Right ventricle myocardium superior (tissue), 1 donor: ENCODE measurements at places on chromosomes 3 and 15. TPM values are rescaled to one million over a fixed set of nuclear protein-coding genes. Genes with fewer than 3 reads are reported as not detected.

Gene FANCD2OS
- not detected for total RNA-seq

Gene UBL7
- total RNA-seq: 44.6 TPM

Gene LRRC58
- 7.9 TPM for total RNA-seq

Gene GPR62
- not detected for total RNA-seq

Gene OR5K2
- total RNA-seq: not detected

Gene B3GNT5
- 1.3 TPM for total RNA-seq

- no peak for DNase-seq
Measured at GRCh38 chr3:11655196-11655928, 11.6 kb upstream of the VGLL4 start.

GRCh38 chr3:64444490-64445108, 219.3 kb upstream of the PRICKLE2 start:
- DNase-seq: no peak

- DNase-seq: no peak
Measured at GRCh38 chr3:164533275-164533674, 545.0 kb downstream of the SI start.

DNA sequence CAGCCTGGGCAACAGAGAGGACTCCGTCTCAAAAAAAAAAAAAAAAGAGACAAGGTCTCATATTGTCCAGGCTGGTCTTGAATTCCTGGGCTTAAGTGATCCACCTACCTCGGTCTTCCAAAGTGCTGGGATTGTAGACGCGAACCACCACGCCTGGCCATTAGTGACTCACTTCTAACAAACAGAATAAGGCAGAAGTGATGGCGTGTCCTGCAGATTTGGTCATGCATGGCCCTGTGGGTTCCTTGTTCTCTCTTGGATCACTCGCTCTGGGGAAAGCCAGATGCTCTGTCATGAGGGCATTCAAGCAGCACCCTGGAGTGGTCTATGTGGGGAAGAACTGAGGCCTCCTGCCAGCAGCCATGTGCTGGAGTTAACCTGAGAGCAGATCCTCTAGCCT, 27.4 kb upstream of the TJP1 start:
- DNase-seq: no peak

DNA sequence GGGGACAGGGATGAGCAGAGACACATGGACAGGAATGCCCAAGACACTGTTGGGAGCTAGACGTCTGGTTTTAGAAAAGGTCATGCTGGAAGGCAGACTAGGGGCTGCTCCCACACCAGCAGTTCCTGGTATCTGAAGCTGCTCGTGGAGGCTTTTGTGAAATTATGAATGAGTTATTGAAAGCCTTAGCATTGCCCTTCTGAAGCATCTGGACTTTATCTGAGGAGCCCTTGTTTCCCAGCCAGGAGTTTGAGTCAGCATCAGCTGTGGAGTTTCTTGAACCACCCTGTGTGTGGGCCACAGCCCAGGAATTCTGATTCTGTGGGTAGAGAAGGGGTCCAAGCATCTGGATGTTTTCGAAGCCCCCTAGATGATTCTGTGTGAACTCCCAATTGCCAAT, 258.7 kb downstream of the SLCO3A1 start:
- no peak for DNase-seq

DNA sequence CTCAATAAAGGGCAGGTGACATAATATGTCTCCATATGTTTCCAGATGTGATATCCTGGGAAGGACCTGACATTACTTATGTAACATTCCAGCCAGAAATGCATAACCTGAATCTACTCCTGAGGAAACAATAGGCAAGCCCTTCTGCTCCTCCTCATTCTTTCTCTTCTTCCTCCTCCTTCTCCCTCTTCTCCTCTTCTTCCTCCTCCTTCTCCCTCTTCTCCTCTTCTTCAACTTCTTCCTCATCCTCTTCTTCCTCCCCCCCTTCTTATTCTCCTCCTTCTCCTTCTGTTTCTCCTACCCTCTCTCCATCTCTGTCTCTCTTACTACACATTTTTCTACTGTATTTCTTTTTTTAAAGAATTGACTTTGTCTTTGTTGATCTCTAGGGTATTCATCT, 43.5 kb upstream of the ITGA11 start:
- no peak for DNase-seq

DNA sequence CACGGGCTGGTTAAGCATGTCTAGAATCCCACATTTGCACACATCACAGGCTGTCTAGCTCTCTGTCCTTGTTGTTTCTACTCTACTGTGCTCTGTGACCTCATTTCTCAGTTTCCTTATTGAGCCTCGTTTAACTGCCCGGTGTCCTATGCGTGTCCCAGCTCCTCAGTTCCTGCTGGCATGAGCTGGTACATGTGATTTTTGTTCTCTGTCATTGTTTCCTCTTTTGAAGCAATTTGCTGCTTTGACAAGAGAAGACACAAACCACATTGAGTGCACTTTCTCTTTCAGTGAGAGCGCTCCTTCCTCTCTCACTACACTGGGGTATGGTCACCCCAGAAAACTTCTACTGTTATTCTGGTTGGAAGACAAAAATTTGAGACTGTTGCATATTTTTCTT, 563.5 kb downstream of the PDCD6IP start:
- no peak for DNase-seq

GRCh38 chr15:27448986-27449385, 478.0 kb downstream of the GABRG3 start:
- no peak for DNase-seq

GRCh38 chr3:12990306-12990705, 82.9 kb downstream of the IQSEC1 start:
- DNase-seq: peak; percentile 40

DNA sequence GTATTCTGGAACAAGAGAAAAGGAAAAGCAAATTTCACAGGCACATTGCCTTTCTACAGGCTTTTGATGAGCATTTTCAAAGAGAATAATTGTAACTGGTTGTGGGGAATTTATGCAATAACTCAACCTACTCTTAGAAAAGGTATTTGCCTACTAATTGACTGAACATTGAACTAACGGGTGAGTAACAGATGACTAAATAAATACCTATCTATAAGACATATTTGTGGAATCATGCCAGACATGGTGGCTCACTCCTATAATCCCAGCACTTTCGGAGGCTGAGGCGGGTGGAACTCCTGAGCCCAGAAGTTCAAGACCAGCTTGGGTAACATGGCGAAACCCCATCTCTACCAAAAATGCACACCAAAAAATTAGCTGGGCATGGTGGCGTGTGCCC, 367.7 kb downstream of the CGGBP1 start:
- DNase-seq: no peak

- DNase-seq: no peak
Measured at GRCh38 chr15:78906316-78906620, 33.6 kb downstream of the MORF4L1 start.

DNA sequence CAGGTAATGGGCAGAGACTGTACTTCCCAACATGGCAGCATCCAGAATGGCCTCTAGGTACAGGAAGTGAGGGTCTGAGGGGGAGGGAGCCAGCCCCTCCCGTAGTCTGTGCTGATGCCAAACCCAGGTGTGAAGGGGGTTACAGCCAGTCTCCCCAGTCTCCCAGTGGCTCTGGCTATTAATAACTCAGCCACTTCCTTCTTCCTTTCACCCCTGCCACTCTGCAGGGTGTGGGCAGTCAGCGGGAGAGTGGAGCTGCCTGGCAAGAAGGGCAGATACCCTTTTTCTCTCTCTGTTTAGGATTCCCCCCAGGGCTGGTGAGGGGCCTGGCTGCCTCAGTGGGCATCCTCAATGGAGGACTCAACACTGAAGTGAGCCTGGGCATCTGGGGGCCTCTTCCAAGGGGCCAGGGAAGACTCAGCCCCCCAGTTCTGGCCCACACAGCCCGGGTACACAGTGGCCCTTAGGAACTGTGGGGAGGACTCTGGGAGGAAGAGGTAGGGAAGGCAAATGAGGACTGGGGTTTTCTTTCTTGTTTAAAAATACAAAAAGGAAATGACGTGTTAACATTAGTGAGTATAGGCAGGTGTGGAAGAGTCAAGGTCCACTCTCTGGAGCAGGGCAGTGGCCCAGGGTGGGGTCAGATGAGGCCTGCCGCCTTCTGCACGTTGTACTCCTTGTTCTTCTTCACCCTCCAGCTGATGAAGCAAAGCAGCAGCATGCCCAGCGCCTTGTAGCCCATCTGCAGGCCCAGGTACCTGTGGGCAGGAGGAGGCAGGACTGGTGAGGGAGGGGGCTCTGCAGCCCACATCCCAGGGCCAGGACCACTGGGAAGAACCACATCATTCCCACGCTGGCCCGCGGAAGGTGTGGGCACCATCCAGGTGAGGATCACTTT, 38.6 kb upstream of the RAB6B start:
- peak; percentile 27 for DNase-seq

DNA sequence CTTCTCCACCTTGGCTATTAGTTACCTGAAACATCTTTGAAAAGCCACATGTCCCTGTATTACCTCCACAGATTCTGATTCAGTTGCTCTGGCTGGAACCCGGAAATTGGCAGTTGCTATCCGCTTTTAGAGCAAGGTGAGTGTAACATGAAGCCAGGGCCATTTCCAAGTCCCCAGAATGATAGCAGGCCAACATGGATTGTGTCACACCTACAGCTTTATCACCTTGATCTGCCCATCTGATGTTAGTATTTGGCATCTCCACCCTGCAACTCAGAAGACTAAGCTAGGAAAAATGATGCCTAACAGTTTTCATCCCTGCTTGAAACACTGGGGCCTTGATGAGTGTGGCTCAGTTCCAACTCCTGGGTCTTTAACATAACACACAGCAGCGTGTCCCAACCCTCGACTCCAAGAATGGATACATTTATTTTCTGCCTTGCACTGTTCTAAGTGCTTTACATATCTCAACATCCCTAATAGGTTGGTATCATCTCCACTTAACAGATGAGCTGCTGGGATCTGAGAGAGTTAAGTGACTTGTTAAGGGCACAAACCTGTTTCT, 21.3 kb upstream of the NUDT16 start:
- no peak for DNase-seq

GRCh38 chr3:55701997-55702396, 214.9 kb upstream of the WNT5A start:
- DNase-seq: no peak
